ENCODE measurements at places on chromosomes 3 and 15.

- peak; percentile 82 for DNase-seq
Observed at GRCh38 chr15:42349186-42349585, 10.1 kb upstream of the CAPN3 start.

GRCh38 chr3:38548154-38548931, 52.2 kb downstream of the EXOG start:
- no peak for DNase-seq

DNA sequence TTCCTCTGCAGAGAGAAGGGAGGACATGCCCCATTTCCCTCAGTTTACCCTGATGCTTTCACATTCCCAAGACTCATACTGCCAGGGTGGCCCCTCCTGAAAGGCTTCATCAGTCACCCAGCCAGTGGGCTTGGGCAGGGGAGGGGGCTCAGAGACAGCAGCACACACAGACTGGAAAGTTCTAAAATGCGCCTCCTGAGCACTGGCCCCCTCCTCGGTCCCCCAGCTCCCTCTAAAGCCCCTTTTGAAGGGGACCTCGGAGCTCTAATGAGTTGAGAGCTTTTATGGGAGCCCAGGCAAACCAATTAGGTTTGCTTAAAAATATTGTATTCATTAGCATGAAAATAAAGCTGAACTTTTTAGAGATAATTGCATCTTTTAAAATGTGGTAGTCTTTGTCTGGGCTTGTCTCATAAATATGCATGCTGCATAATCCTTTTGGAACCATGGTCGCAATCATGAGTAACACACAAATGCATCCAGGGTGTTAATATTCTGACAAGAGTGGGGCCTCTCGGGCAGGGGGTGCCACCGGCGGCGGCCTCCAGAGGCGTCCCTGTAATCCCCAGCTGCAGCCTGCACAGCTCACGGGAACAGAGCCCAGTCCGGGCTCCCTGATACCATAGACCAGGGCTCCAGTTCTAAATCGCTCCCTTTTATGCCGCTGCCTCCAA, 78.5 kb downstream of the RPLP1 start:
- peak; percentile 30 for DNase-seq

DNA sequence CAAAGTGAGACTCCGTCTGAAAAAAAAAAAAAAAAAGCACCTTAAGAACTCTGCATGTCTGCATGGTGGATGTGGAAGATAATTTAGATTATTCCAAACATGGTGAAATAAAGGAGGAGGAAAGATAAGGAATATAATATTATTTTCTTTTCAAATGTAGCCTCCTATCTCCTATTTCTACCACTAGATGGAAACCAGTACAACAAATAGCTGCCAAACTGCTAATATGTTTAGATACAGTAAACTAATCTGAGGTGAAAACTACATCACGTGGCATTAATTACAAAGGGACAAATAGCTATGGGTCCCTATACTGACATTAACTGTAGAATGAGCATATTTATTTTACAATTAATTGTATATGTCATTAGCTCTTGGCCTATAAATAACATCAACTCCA, 197.8 kb downstream of the TBC1D5 start:
- no peak for DNase-seq

- DNase-seq, result no peak
Observed at GRCh38 chr3:97778152-97778551, 13.6 kb downstream of the ARL6 start.

GRCh38 chr15:45719490-45719889, 84.7 kb downstream of the SQOR start:
- no peak for DNase-seq

GRCh38 chr3:23308986-23309625, 106.0 kb downstream of the UBE2E2 start:
- DNase-seq, result peak; percentile 9

- no peak for DNase-seq
Observed at GRCh38 chr3:120528163-120528562, 68.0 kb upstream of the NDUFB4 start.

DNA sequence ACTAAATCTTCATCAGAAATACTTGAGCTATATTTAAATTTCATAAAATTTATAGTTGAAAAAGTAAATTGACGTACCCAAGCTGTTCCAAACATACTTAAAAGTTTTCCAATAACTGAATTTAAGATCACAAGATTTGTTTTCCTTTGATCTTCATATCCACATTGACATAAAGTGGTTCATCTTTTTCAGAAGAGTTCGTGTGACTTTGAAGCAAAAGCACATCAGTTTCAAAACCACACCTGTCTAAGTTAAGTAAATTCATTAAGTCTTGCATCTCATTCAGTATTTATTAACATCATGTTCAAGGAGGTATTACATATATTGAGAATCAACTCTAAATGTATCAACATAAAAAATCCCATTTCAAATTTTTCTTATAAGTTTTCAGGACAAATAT, 79.5 kb downstream of the BFSP2 start:
- DNase-seq, result no peak

DNA sequence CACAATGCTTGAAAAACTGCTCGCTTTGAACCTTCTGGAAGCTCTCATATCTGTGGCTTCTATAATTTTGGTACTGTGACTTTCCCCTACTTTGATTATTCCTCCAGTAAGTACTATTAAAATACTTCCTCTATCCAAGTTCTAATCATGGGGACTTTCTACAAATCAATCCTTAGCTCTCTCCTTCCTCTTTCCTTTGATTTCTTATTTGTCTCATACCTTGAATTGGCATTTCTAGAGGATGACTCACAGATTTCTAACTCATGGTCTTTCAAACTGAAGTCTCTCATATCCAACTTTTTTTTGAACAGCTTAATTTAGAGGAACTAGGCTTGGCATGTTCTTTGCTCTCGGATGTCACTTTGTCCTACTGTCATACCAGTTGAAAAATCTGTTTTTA, 241.8 kb downstream of the TBC1D5 start:
- peak; percentile 24 for DNase-seq

DNA sequence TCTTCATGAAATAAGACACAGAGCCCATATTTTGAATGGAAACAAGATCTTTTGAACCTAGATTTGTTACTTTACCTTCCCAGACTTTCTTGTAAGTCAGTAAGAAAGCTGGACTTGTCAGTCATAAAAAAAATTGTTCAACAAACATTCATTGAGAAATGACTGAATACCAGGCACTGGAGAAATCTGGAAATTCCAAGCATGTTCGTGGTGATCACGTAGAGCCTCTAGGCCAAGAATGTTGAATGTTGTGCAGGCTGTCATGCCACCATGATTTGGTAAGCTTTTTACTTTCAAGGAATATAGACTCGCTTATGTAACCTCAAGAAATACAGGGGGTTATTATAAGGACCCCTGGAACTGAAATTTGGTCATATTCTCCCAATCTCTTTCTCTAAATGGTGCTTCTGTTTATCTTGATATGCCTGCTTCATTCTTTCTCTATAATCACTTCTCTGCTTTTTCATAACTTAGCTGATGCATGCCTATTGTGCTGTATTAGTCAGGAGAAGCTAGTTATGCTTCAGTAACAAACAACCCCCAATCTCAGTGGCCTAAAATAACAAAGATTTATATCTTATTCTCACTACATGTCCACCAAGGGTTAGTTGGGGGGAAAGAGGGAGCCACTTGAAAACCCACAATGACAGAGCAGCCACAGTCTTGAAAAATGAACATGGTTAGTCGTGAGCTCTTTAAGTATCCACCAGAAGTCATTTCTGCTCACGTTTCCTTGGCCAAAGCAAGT, 3.4 kb upstream of the TPM1 start:
- peak; percentile 94 for DNase-seq

- DNase-seq, result no peak
Observed at GRCh38 chr3:130865489-130865888, 28.4 kb upstream of the ATP2C1 start.

GRCh38 chr3:129605922-129606635, 397 bp downstream of the PLXND1 start:
- DNase-seq, result no peak

- no peak for DNase-seq
Observed at GRCh38 chr3:99907959-99908544, 90.4 kb downstream of the CMSS1 start.

DNA sequence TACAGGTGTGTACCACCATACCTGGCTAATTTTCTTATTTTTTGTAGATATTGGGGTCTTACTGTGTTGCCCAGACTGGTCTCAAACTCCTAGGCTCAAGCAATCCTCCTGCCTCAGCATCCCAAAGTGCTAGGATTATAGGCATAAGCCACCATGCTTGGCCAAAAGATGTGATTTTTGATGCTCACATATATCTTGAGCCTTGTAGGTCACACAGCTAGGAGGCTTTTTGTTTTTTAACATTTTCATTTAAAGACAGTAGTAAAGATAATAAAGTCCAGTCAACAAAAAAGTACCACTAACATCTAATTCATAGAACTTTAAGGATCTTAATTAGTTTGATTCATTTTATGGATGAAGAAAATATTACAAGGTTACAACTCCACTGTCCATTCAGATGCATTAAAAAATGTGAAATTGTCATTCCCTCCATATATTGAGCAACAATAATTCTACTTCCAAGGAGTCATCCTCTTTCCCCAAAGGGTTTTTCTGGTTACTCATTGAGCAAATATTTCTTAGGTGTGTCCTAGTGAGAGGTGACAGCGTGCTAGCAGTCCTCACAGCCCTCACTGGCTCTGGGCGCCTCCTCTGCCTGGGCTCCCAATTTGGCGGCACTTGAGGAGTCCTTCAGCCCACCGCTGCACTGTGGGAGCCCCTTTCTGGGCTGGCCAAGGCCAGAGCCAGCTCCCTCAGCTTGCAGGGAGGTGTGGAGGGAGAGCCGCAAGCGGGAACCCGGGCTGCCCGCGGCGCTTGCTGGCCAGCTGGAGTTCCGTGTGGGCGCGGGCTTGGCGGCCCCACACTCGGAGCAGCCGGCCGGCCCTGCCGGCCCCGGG, 8.3 kb upstream of the TASOR start:
- DNase-seq, result peak; percentile 27

GRCh38 chr3:53485675-53486403, 8.6 kb upstream of the CACNA1D start:
- no peak for DNase-seq

DNA sequence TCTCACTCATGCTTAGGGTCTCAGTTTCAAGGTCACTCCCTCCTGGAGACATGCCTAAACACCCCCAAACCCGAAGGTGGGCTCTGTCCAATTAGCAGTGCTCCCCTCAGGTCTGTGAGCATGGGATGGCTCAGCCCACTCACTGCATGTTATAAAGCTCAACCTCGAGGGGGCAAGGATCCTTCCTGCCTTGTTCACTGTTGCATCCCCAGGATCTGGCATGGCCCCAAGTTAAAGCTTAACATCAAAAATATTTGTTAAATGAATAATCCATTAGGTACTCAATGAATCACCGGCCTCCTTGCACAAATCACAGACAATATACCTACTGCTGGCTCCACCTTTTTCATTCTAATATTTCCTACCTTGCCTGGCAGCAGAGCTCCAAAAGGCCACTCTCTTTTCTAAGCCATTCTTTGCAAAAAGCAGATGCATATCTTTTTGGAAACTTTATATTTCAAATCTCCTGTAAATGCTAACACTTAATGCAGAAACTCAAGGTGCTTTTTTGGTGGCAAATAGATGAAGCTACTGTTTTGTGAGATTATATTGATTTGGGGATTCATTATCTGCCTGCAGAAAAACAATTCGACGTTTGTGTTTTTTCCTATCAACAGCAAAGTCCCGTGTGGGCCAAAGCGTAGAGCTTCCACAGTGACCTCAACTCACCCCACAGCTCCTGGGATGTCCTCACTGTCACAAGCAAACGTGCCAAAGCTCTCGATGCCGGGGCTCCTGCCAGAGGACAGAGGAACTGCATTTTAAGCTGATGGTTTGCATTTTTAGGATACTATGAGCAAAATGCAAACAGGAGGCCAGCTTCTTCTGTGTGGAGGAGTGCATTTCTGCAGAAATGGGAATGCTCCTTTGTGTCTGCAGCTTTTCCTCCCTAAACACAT, 35.4 kb downstream of the PCOLCE2 start:
- DNase-seq, result peak; percentile 87
